Stimulated activated CD8-positive, alpha-beta memory T cell treated with anti-CD3 and anti-CD28 coated beads, Interleukin-4, amount 100 ng/mL, for 4 hours (primary cell): ENCODE measurements at places on chromosomes 5 and 9.

- no peak for DNase-seq
Measured at GRCh38 chr5:124173386-124173785, 573.1 kb downstream of the ZNF608 start.

DNA sequence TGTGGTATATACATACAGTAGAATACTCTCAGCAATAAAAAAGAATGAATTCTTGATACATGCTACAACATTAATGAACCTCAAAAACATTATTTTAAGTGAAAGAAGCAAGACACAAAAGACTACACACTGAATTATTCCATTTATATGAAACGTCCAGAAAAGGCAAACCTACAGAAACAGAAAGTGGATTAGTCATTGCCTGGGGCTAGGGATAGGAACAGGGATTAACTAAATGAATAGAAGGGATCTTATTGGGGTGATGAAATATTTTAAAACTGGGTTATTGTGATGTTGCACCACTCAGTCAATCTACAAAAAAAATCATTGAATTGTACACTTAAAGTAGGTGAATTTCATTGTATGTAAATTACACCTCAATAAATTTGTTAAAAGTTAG lies 326.7 kb downstream of the PIK3R1 start:
- no peak for DNase-seq

GRCh38 chr5:147073098-147073497 lies 161.7 kb upstream of the STK32A start:
- no peak for DNase-seq

GRCh38 chr5:175547842-175548241 lies 69.5 kb downstream of the SFXN1 start:
- DNase-seq: no peak

- DNase-seq: peak; percentile 87
Measured at GRCh38 chr5:169583424-169584220, at the start of gene SPDL1. SPDL1 (plus strand) TSS chr5:169583773; CDS start chr5:169588417, 4,644 bp downstream.

DNA sequence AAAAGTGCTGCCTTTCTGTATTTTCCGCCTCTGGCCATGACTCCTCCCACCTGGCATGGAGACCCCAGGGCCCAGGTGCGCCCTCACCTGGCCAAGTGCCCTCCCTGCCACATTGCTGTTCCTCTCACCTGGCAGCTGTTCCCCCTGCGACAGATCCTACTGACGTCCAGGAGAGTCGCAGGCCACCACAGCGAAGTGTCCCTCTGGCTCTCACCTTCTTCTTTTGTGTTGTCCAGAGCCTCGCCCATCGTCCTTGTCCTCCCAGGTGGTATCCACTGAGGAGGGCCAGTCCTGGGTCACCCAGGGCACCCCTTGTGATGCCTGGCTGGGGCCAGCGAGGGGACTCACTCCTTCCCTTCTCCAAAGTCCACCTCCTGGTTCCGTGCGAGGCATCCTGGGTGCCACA lies 2.6 kb downstream of the NKD2 start:
- DNase-seq: no peak

- no peak for DNase-seq
Measured at GRCh38 chr9:2725126-2725525, 7.8 kb downstream of the KCNV2 start.

DNA sequence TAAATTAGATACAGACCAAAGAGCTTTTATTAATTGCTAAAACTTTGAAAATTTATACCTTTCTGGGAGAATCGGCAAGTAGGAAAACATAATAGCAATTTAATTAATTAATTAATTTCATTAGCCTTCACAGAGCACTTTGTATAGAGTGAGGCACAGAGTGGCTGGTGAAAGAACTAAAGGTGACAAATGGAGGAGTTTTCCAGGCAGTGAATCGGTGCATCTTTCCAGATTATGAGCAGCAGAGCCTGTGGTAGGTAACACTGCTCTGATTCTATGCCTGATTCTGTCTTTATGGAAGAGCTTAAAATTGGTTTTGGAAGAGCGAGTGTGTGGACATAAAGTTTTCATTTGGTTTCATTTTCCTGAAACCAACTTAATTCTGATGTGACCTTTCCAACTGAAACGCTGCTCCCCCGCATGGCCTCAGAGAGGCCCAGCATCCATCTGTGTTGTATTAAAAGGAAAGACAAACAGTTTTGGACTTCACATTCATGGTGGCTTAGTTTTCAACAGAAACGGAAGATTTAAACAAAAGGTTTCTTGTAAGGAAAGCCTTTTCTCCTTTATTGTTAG lies 188.9 kb upstream of the RPS23 start:
- no peak for DNase-seq

DNA sequence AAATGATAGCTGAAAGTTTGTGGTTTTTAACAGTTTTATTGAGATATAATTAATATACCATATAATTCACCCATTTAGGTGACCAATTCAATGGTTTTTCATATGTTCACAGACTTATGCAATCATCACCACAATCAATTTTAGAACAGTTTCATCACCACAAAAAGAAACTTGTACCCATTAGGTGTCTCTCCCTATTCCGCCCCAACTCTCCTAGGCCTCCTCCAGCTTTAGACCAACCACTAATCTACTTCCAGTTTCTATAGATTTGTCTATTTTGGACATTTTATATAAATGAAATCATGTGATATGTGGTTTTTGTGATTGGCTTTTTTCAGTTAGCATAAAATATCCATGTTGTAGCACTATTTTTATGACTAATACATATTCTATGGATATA lies 38.6 kb downstream of the YTHDC2 start:
- no peak for DNase-seq

- no peak for DNase-seq
Measured at GRCh38 chr5:68343421-68343826, 127.9 kb downstream of the PIK3R1 start.

GRCh38 chr5:73233053-73233460 lies 60.1 kb downstream of the TMEM174 start:
- no peak for DNase-seq

GRCh38 chr5:130868186-130868840 lies 296.7 kb downstream of the HINT1 start:
- no peak for DNase-seq

- DNase-seq: no peak
Measured at GRCh38 chr9:113600871-113601614, 137.5 kb downstream of the RGS3 start.

DNA sequence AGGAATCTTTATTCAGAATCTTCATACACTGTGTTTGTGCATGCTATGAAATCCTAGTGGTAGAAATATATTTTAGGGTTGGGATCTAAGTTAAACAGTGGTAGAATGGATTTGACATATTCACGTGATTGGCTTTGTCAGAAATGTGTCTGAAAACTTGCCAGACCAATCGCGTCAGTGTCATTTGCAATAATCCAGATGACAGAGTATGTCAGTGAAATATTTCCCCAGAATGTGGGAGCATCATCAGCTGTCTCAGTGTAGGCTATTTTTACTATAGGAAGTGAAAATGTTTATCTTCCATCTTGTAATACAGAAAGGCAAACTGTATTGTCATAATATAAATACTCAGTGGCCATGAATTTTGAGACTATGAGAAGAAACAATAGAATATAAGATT lies 220.6 kb upstream of the EDIL3 start:
- no peak for DNase-seq
